M059J (cell line): ENCODE measurements at places on chromosomes 5 and 9. TPM values are rescaled to one million over a fixed set of nuclear protein-coding genes. Genes with fewer than 3 reads are reported as not detected.

DNA sequence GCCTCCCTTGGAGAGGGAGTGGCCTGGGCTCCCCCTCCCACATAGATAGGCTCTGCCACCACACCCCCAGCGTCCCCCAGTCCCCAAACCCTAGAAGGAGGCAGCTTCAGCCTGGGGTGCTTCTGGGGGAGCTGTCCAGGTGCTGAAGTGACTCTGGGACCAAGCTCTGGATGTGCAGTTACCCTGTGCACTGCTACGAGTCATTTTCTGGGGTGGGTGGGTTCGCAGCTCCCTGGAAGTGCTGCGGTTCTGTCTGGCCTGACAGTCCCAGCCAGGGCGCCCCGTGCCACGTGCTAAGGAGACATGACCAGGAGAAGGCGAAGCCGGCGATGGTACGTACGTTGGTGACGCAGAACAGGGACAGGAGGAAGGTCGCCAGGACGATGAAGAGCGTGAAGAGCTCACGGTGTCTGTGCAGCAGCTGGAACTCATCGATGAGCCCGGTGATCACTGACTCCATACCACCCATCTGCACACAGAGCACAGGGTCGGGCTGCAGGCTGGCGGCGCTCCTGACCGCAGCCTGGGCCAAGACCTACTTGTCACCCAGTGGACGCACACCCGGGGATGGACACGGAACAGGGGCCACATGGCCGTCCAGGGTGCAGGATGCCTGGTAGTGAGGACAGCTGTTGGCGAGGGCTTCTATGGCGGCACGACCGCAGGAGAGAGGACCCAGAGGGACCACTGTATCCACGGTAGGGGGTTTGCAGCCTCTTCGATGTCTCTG, 35.7 kb downstream of the SLC6A3 start:
- peak; percentile 35 for DNase-seq

Gene RGS7BP
- not detected in 2 replicates for total RNA-seq

GRCh38 chr5:119367502-119368237, 11.9 kb downstream of the TNFAIP8 start:
- DNase-seq: peak; percentile 31

DNA sequence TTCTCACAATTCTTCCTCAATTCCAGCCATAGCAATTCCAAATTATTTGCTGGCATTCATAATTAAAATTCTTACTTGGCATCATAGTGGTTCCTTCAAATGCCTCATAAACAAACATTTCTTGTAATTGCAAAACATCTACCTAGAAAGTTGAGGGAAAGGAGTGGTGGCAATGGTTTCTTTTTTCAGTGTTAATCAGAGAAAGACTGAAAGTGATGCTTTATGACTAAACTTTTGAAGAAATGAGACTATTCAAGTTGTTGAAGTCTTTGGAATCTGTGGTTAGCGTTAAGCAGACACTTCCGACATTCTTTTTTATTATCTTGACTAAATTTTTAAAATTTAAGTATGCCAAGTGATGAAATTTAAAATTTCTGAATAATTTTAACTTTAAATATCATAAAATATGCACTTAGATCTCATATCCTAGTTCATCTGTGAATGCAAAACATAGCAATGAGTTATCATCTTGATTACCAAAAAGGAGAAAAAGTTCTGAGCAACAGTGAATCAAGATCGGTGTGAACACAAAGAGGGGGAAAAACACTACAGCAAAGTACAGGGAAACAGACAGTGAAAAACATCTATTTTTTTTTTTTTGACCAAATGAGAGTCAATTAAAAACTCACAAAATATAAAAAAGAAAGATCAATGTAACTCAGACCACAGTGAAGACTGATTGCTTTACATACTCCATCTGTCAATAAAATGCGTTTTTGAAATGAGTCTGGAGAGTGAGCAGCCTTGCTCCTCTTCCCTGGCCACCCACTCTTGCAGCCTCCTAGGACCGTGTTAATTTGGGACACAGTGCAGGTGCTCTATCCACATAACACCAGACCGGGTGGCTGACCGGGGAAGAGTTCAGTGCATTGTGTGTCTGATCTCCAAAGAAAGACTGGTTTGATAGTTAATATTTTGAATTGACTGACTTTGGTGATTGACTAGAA, 20.6 kb upstream of the IL7R start:
- DNase-seq: no peak

Gene CREBRF
- total RNA-seq: 3.0 and 11.6 TPM in 2 replicates

DNA sequence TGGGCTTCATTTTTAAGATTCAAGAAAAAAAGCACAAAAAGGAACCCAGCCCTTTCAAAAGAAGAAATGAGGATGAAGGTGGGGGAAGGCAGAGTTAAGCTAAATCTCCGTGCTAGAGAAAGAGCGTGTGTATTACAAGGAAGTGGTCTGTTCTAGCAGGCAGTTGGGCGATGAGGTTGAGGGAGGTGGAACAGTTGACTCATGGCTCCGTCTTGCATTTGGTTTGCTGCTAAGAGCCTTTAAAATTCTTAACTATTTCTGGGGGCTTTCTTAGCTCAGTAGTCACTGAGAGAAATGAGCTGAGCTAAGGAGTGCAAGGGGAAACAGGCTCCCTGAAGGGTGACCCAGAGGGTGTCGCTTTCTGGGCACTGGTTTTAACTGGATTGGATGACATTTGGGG, 117.4 kb downstream of the GCNT1 start:
- peak; percentile 98 for DNase-seq

Gene TCF7
- total RNA-seq: 5.2 and 7.4 TPM in 2 replicates

DNA sequence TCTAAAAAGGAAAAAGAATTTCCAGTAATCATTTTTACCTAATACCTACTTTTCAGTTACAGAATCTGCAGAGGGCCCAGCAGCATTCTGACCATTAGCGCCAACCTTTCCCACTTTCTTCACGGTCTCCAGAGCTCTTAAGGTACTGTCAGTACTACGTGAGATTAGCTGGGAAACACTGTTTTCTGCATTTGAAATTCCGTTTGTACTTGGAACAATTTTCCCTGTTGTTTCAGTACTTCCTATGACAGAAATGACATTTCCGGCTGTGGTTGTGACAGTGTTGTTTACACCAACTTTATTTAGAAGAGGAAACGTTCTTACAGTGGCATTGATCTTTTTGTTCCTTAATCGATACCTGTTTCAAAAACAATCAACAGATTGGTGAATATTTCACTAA, 36.9 kb upstream of the PDCL start:
- no peak for DNase-seq
